ENCODE measurements at places on chromosomes 11 and 22.

DNA sequence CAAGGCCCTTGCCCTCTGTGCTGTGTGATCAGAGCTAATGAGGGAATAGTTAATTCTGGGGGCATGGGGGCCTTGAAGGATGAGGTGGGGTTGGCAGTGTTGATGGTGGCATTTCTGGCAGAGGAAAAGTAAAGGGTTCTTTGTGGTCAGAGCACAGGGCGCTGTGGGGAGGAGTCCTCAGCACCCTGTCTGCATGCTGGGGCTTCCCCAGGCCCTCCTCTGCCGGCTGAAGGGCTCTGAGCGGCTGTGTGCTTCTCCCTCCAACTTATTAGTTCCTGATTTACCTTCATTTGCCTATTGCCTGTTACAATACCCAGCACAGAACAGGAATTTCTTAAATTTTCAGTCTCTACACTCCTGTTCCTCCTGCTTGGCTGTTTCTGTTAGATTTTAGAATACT lies 122.8 kb downstream of the HIPK3 start:
- no peak for DNase-seq

- DNase-seq: no peak
These were observed 59.8 kb downstream of the PDE2A start for GRCh38 chr11:72614381-72614780.

DNA sequence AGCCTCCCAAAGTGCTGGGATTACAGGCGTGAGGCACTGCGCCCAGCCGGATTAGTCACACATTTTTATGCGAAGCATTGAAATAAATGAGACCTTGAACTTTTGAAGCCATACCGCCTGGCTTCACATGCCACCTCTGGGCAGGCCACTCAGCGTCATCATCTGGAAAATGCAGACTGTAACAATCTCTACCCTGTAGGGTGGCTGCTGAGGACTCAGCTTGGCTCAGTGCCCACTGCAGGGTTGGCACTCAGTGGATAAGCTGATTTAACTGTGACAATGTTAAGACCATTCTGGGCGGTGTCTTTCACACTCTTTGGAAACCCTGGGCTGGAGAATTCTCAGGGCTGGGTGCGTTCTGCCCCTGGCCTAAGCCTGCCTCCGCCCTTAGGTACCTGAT lies 8.5 kb downstream of the SH3BP1 start:
- DNase-seq: no peak

DNA sequence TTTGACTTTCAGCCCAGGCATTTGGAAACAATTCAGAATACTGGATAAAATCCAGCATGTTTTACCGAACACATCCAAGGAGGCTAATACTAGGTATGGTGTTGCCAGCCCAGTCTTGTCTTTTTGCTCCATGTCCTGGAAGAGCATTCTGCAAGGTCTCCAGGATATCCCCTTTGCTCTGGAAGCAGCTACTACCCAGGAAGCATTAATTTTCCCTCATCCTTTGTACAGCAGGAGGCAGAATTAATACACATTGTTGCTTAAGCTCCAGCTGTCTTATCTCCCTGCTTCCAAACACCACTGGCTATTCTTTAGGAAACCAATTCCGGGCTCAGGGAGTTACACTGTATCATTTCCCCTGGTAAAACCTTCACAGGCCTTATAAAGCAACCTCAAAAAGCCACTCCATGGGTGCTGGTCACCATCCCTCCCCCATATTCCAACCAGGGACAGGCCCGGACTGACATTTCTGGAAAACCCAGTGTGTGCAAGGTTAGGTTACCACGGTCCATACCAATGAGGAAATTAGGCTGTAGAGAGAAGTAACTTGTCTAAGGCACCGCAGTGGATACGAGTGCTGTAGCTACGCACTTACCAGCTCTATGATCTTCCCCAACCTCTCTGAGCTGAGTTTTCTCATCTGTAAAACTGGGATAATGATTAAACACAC lies 1.5 kb upstream of the UBASH3B start:
- no peak for DNase-seq

DNA sequence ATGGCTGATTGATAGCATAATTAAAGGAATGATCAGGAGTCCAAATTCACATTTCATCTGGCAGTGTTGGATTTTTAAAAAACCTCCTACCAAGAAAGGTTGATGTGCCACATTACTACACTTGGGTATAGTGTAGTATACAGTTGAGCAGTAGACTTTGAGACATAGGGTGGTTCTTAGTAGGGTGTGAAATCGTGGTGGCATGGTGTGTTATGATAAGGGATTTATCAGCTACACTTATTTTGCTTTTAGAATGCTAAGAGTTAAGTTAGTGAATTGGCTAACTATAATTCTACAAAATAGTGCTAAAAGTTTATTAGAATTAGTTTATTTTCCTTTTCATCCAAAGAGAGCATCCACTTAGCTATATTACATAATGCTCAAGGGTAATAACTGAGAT lies 13.1 kb downstream of the TBCEL start:
- no peak for DNase-seq

DNA sequence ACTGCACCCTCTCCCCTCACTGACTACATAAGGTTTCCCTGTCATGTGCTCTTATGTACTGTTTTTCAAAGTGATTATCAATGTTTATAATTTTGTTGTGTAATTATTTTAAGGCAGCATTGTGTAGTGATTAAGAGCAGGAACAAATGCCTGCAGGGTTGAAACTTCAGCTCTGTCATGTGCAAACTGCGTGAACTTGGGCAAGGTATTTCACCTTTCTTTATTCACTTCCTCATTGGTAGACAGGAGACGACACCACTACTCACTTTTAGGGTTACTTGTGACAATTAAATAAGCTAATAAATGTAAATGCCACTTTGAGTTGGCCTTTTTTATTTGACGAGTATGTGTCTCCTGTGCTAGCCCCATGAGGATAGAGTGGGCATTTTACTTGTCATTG lies 86.5 kb upstream of the E2F8 start:
- DNase-seq: no peak

- no peak for DNase-seq
These were observed 18.4 kb downstream of the NEAT1 start for GRCh38 chr11:65440831-65441499.

DNA sequence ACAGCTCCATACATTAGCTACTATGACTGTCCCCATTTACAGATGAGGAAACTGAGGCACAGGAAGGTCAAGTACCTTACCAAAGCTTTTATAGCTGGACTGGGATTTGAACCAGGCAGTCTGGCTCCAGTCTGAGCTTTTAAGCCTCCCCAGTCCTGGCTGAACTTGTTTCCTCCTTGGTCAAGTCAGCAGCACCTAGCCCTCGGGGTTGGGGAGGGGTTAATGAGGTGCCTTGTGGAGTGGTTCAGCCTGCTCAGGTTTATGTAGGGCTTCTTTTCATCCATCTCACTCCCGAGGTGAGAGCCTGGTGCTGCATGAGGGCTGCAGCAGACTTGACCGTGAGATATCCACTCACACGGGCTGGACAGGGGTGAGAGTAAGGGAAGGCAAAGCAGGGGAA lies 36.7 kb upstream of the GCAT start:
- DNase-seq: no peak

DNA sequence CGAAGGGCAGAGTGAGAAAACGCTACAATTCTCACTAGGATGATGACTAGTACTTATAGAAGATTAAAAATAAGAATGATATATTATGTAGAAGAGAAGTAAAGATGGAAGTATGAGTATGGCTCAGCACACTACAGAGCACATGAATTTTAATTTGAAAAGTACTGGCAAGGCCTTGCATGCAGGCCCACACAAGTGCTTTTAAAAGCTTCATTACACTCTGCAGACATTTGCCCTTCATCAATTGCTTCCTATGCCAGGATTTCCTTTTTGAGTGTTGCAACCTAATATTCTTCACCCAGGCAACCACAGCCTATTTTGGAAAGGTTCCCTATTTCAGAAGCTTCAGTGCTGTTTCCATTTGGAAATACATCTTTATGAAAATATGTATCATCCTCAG lies 81.1 kb downstream of the LARGE2 start:
- no peak for DNase-seq

DNA sequence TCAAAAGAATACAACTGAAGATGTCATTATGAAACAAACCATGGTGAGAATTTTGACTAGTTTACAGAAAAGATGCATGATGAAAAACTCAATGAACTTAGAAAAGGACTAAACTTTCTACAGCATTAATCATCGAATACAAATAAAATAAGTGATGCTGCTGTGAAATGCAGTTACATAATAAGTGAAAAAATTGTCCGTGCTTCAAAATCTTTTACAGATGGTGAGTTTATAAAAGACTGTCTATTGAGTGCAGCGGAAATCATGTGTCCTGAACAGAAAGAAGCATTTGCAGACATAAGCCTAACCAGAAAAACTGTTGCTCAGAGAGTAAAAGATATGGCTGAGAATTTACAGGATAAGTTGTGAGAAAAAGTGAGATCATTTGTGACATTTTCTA lies 33.8 kb downstream of the NEAT1 start:
- DNase-seq: no peak

- no peak for DNase-seq
These were observed 79.2 kb upstream of the GRIK4 start for GRCh38 chr11:120432056-120433018.

DNA sequence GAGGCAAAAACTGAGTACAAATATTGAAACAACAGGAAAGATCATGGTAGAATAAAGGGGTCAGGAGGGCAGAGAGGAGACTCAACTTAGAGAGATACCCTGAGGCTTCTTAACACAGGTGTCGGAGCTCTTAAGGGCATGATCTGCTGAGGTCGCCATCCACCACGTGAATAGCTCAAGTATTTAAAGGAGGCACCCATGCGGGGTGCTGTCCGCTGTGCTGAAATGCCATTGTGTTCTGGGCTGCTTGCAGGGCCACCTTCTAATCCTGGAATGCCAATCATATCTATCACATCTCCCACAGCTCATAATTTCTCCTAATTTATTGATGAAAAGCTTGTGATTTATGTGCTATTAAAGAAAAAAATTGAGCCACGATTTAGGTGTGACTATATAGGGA lies 90.2 kb downstream of the SEZ6L start:
- DNase-seq: no peak

DNA sequence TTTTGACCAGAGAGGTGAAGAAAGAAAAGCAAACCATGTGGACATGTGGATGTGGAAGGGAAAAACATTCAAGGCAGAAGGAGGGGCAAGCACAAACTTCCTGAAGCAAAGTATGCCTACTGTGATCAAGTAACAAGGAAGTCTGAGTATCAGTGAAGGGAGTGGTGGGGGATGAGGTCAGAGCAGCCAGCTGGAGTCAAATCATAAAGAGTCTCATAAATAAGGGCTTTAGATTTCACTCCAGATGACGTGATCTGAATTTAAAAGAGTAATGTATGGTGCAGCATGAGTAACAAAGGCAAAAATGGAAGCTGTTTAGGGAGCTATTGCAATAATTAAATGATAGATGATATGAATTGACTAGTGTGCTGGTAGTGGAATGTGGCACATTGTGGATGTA lies 665.4 kb upstream of the CCDC90B start:
- no peak for DNase-seq

DNA sequence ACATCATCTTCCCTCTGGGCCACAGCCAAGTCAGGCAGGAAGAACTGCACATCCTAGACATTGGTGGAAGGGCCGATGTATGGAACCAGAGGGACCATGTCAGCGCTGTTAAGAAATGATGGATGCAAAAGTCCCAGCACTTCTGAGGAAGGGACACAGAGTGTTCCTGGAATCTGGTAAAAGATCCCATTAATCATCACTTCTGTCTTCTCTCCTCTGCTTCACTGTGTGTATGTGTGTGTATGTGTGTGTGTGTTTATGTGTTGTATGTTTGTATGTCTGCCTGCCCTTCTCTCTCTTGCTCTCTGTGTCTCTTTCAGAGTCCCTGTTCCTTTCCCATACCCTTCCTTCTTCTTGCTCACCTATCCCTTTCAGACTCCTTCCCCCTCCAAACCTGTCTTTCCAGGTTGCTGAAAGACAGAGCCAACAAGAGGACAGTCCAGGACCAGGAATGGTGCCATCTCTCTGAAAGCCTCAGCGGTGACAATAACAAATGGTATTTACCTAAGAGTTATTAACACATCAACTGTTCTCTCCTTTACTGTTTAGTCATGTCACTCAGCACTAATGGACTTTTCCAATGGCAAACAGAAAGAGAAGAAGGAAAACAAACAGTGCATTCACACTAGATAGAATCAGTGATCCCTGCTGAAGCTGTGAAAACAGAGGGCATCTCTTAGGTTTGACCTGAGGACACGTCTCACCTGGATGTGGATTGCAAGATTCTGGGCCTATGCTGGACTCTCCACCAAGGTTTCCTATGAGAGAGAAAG lies 47.1 kb downstream of the EHF start:
- DNase-seq: no peak

DNA sequence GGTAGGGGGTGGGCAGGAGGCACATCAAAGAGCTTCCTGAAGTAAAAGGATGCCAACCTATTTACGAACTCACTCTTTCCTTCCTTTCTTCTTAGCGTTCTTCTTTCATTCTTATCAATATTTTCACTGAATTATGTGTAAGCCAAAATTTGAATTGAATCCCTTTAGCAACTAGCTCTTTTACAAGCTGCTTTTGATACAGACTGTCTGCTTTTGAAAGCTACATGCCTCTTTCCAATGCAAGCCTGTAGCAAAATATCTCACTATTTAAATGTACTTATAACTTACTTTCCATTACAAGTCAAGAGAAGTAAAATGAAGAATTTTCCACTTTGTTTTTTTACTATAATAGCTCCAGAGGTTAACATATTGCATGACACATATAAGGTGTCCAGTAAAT lies 186.6 kb downstream of the NXPE2 start:
- DNase-seq: no peak

- DNase-seq: no peak
These were observed 829 bp upstream of the ZBED5 start for GRCh38 chr11:10858439-10859325.

GRCh38 chr22:23064381-23065068 lies 5.8 kb upstream of the GNAZ start:
- no peak for DNase-seq

- DNase-seq: no peak
These were observed 70.4 kb downstream of the CELSR1 start for GRCh38 chr22:46467006-46467405.

GRCh38 chr11:58511636-58512035 lies 3.7 kb upstream of the OR5B21 start:
- no peak for DNase-seq

GRCh38 chr11:77724636-77725035 lies 87.0 kb upstream of the CLNS1A start:
- no peak for DNase-seq

GRCh38 chr11:9754010-9754471 lies 90.2 kb downstream of the SWAP70 start:
- no peak for DNase-seq

- DNase-seq: no peak
These were observed 1.5 kb downstream of the RAB30 start for GRCh38 chr11:83070044-83070701.

DNA sequence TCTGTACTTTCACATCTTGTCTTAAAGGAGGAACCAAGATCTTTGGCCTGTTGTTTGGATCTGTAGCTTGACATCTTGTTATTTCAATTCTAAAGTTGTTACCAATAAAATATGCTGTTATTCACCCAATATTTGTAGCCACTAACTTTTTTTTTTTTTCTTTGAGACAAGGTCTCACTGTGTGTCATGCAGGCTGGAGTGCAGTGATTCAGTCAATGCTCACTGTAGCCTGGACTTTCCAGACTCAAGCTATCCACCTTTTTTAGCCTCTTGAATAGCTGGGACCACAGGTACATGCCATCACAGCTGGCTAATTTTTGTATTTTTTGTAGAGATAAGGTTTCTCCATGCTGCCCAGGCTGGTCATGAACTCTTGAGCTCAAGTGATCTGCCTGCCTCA lies 769.4 kb downstream of the DLG2 start:
- no peak for DNase-seq

GRCh38 chr11:61709572-61709971 lies 29.4 kb downstream of the DAGLA start:
- no peak for DNase-seq
